ENCODE measurements at places on chromosomes 7 and 10.
A peak's percentile ranks its signal among the peaks of the same experiment; 100 is the strongest.

DNA sequence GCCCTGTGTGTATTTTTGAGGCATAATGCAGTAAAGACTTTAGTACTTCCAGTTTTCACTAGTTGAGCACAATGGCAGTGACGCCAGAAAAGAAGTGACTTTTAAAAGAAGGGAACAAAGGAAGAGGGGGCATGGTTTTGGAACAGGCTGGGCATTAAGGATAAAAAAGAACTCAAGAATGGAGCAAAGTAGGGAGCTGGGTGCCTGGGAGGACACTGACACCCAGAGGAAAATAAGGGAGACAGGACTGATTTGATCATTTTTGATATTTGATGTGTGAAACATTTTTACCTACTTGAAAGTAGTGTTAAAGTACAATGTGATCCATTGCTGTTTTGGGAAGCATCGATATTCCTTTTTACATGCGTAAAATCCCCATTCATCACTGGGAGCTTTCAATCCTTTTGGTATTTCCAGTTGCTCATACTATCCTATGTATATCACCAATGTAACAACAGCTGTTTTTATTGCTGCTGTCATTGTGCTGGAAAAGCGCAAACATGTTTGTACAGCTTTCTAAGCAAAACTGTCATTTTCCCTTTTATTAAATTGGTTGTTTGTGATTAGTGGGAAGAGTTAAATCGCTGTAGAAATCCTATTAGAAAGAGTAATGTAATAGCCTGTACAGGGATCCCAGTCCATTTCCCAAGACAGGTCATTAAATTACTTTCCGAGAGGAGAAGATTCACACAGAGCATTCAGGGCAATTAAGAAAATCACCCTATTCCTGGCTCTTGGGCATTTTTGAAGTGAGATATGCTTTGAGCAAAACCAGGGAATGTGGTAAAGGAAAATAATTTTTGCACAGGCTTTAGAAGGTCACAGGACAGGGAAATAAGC is 85.2 kb downstream of the ADAM12 start:
- DNase-seq, result no peak

- no peak for DNase-seq
Observed at GRCh38 chr7:158047391-158048059, 540.1 kb downstream of the PTPRN2 start.

DNA sequence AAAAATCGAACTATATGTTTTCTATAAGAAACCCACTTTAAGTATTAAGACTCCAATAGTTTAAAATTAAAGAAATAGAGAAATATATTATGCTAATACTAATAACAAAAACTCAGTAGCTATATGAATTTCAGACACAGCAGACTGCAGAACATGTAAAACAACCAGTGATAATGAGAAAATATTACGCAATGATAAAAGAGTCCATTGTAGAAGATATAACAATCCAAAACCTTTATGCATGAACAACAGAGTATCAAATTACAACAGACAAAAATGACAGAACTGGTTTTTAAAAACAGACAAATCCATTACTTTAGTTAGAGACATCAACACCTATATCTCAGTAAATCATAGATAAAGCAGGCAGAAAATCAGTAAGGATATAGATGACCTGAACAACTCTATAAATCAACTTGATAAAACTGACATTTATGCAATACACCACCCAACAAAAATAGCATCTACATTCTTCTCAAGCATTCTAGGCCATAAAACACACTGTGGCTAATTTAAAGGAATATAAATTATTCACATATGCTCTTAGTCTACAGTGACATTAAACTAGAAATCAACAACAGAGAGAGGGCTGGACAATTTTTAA is 669.5 kb upstream of the GHITM start:
- no peak for DNase-seq

GRCh38 chr7:34652809-34653208 is 5.2 kb upstream of the NPSR1 start:
- DNase-seq, result no peak

- DNase-seq, result no peak
Observed at GRCh38 chr10:84270708-84271107, 25.9 kb downstream of the RGR start.

GRCh38 chr10:44325596-44326307 is 59.1 kb downstream of the CXCL12 start:
- DNase-seq, result no peak

DNA sequence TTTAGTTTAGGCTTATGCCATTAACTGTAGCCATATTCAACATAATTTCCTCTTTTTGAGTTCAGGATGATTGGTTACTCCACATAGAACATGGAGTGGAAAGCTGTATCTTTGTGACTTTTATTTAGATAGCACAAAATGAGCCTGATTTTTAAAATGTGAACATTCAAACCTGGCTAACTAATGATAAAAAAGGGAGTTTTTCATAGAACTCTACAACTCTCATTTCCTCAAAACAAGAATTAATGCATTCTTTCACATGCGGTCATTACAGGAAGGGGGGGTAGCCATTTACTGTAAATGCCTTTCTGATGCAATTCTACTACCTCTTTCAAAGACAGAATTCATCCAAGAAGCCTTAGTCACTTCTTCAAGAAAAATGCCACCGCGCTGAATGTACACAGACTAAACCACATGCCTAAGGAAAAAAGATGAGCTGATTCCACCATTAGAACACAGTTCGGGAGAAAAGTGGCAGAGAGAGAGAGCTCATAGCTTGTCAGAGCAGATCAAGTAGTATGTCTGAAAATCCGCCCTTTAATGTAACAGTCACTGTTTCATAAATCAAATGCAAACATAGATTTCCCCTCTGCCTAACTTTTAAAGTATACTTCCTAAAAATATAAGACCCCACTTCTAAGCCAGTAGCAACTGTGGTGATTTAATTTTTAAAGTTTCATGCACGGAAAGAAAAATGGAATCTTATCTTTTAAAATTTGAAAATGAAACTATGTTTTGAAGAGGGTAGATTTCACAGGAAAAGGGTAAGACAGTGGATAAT is 226.4 kb upstream of the KLF14 start:
- DNase-seq, result peak; percentile 60

DNA sequence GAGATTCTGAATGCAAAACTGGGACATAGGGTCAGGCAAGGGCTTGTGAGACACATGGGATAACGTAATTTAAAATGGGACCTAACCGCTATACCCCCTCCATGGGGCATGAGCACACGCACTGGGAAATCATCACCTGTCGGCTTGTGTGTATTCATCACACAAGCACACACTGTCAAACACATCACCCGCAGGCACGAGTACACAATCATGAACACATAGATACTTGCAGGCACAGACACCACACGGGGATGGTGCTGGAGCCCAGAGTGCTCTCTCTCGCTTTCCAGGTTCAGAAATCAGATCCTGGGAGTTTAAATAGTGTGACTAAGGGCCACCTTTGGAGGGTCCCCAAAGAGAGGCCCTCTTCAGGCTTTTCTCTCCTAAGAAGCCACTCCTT is 19.6 kb upstream of the TLX1 start:
- DNase-seq, result no peak

GRCh38 chr10:103284170-103284569 is 7.2 kb downstream of the INA start:
- DNase-seq, result no peak

- DNase-seq, result no peak
Observed at GRCh38 chr10:15183689-15184481, 15.4 kb upstream of the NMT2 start.

- no peak for DNase-seq
Observed at GRCh38 chr10:28945959-28946358, 268.6 kb downstream of the BAMBI start.

DNA sequence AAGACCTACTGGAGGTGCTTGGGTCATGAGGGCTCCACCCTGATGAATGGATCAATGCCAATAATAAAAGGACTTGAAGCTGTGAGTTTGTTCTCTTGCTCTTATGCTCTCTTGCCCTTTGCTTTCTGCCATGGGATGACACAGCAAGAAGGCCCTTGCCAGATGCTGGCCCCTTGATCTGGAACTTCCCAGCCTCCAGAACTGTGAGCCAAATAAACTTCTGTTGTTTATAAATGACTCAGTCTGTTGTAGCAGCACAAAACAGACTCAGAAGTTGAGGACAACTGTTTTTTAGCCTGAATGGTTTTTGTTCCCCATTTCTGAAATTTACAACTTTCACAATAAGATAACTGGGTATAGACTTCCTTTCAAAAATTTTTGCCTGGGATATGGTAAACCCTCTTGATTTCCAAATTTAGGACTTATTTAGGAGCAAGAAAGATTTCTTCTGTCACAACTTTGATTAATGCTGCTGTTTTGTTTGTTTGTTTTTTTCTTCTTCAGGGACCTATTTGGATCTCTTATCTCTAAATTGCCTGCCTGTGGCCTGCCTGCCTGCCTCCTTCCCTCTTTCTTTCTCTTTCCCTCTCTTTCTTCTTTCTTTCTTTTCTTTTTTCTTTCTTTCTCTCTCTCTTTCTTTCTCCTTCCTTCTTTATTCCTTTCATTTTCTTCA is 12.1 kb downstream of the ENTPD1 start:
- no peak for DNase-seq

DNA sequence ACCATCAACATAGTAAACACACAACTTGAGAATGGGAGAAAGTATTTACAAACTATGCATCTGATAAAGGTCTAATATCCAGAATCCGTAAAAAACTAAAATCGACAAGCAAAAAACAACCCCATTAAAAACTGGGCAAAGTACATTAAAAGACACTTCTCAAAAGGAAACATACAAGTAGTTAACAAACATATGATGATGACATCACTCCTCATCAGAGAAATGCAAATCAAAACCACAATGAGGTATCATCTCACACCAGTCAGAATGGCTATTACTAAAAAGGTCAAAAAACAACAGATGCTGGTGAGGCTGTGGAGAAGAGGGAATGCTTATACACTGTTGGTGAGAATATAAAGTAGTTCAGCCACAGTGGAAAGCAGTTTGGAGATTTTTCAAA is 125.1 kb downstream of the TFPI2 start:
- no peak for DNase-seq

DNA sequence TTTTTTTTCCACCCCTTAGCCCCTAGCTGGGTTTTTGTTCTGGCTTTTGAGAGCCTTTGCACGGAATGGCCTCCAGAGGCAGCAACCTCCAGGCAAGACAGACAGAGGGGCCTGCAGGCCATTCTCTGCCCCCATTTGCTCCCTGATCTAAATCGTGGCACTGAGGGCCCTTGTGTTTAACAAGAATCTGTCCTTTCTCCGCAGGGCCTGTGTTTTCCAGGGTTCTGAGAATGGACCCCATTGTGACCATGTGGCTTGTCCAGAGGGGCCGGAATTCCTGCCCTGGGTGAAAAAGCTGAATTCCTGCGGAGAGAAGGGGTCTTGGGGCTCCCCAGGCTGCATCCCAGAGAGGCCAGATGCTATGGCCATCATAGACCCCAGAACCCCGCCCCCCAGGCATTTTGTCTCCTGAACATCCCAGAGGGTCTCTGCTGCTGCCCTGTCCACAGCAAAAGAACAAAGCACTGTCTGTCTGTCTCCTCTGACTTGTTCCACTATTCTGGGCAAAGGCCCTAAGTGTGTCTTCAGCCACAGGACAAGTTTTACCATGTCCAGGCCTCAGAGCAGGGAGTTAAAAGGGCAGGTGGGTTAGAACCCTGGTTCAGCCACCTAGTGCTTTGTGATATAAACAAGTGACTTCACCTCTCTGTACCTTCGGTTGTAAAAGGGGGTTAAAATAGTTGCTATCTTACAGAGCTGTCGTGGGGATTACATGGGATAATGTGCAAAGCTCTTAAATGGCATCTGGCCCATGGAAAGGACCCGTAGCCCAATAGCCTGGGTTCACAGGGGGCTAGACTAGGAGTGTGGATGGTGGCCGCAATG is 155.6 kb downstream of the SH3PXD2A start:
- no peak for DNase-seq

- no peak for DNase-seq
Observed at GRCh38 chr7:130114374-130114773, 44.0 kb downstream of the KLHDC10 start.

GRCh38 chr10:34838366-34838900 is 23.3 kb upstream of the PARD3 start:
- no peak for DNase-seq

- DNase-seq, result peak; percentile 54
Observed at GRCh38 chr7:114916261-114916892, 5.5 kb upstream of the MDFIC start.

- no peak for DNase-seq
Observed at GRCh38 chr7:102101926-102102325, 184.7 kb upstream of the SH2B2 start.

DNA sequence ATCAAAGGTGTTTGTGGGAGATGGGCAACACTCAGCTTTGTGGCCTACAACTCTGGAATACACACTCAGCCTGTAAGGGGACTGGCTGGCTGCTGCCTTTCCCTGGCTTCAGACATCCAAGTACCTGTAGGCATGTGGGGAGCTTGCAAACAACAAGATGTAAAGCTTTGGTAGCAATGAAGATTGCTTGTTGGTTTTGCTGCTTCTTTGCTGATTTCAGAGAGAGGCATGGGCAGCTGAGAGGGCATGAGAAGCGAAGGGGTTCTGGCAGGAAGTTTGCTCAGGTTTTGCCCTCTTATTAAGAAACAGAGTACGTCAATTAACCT is 434.8 kb downstream of the LRMDA start:
- no peak for DNase-seq

GRCh38 chr7:132857031-132857430 is 224.9 kb downstream of the CHCHD3 start:
- no peak for DNase-seq

DNA sequence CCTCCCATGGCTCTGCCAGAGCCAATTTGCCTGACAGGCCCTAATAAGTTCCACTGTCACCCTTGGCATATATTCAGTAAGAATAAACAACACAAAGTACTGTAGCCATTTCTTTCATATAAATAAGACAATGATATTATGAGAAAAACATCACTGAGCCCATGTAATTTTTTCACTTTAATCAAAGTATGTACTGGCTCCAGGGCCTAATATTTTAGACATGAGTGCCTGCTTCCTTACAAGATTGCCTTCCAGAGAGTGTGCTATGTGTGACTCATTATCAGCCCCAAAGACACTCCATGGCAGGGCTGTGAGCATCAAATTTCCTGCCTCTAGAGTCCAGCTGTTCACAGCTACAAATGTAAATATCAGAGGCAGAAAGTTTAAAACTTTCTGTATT is 297.6 kb downstream of the LHFPL3 start:
- no peak for DNase-seq

- DNase-seq, result no peak
Observed at GRCh38 chr10:73916761-73917470, 6.0 kb downstream of the PLAU start.

- no peak for DNase-seq
Observed at GRCh38 chr10:70437721-70438120, 3.8 kb downstream of the NODAL start.

GRCh38 chr7:115558161-115558560 is 472.4 kb downstream of the TFEC start:
- no peak for DNase-seq

DNA sequence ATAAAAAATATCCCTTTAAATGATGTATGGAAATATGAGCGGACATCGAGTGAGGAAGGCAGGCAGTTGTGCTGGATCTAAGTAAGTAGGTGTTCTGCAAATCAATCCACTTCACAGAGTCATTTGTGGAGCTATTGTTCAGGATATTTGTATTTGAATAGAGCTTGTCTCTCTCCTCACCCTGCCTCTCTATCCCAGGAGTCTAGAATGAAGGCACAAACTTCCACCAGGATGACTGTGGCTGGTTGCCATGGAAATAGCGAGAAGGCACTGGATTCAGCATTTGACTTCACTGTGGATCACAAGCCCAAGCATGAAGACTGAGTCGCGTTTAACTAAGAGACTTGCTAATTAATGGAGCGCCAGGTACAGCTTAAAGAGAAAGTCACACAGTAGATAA is 53.2 kb downstream of the NPY start:
- no peak for DNase-seq

All from stimulated activated CD4-positive, alpha-beta T cell treated with anti-CD3 and anti-CD28 coated beads, Interleukin-1b, Interleukin-23, amount 100 ng/mL, for 48 hours (primary cell).